ENCODE measurements at places on chromosomes 4 and X. TPM values are rescaled to one million over a fixed set of nuclear protein-coding genes. Genes with fewer than 3 reads are reported as not detected.
A peak's percentile ranks its signal among the peaks of the same experiment; 100 is the strongest.

Gene MAPK10
- total RNA-seq, result 13.4 TPM

Gene GLOD5
- total RNA-seq, result not detected

Gene CTAG1B
- not detected for total RNA-seq

Gene ANK2
- 190 TPM for total RNA-seq

Gene FGB
- total RNA-seq, result 1.9 TPM

Gene TCEAL2
- 2.4 TPM for total RNA-seq

Gene ERVMER34-1
- total RNA-seq, result 2.9 TPM

Gene FAAH2
- total RNA-seq, result 4.4 TPM

Gene NPY1R
- total RNA-seq, result 13.1 TPM

Gene FAM184B
- total RNA-seq, result not detected

Gene RAI2
- total RNA-seq, result 1.1 TPM

DNA sequence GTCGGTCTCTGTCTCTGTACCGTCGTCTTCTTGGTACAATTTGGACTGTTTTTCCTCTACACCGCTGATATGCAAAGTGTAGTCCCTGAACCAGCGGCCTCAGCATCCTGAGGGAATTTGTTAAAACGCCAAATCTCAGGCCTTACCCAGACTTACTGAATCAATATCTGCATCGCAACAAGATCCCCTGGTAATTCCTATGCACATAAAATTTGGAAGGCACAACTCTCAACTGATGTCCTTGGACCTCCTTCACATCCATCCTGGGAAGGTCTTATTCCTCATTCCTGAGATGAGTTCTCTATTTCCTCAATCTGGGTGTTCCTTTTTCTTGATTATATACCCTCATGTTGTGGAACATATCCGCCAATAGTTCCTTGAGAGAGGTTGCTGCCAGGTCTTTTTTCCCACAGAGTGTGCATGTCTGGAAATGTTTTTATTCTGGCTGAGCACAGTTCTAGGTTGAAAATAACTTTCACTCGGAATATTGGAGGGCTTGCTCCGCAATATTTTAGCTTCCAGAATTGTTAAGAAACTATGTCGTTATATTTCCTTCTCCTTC lies 738 bp upstream of the HPF1 start:
- H3K27ac ChIP-seq, result no peak overlapping the region
- no peak for DNase-seq
- no peaks in the 10 kb centered on the region for H3K36me3 ChIP-seq
- H3K4me1 ChIP-seq, result peaks cover 5% of the 10 kb centered on the region
- H3K4me3 ChIP-seq, result no peak overlapping the region

GRCh38 chr4:75168548-75168947 lies 235.6 kb downstream of the PARM1 start:
- DNase-seq, result no peak
- no peak overlapping the region for H3K27ac ChIP-seq
- no peaks in the 10 kb centered on the region for H3K27me3 ChIP-seq
- no peaks in the 10 kb centered on the region for H3K36me3 ChIP-seq

GRCh38 chr4:53654300-53654758 lies 63.0 kb upstream of the LNX1 start:
- H3K36me3 ChIP-seq, result no peaks in the 10 kb centered on the region
- no peaks in the 10 kb centered on the region for H3K27me3 ChIP-seq
- peaks cover 7% of the 10 kb centered on the region for H3K4me1 ChIP-seq
- no peak overlapping the region for H3K27ac ChIP-seq
- no peak overlapping the region for H3K4me3 ChIP-seq

- H3K27me3 ChIP-seq, result no peaks in the 10 kb centered on the region
- DNase-seq, result no peak
- peak overlapping the region; percentile 82 for H3K27ac ChIP-seq
- H3K4me3 ChIP-seq, result no peak overlapping the region
These were observed 238.1 kb downstream of the PALLD start for GRCh38 chr4:168734703-168735678.

- DNase-seq, result no peak
- H3K27ac ChIP-seq, result no peak overlapping the region
- peaks cover 6% of the 10 kb centered on the region for H3K4me1 ChIP-seq
- H3K4me3 ChIP-seq, result no peak overlapping the region
- H3K36me3 ChIP-seq, result no peaks in the 10 kb centered on the region
These were observed 255.6 kb upstream of the JADE1 start for GRCh38 chr4:128553686-128554515.

- H3K36me3 ChIP-seq, result no peaks in the 10 kb centered on the region
- no peaks in the 10 kb centered on the region for H3K27me3 ChIP-seq
- DNase-seq, result no peak
- no peak overlapping the region for H3K4me3 ChIP-seq
- no peaks in the 10 kb centered on the region for H3K4me1 ChIP-seq
- H3K27ac ChIP-seq, result no peak overlapping the region
These were observed 20.3 kb downstream of the CLRN2 start for GRCh38 chr4:17535242-17535641.

- H3K36me3 ChIP-seq, result no peaks in the 10 kb centered on the region
- H3K27me3 ChIP-seq, result no peaks in the 10 kb centered on the region
- DNase-seq, result peak; percentile 65
- H3K4me1 ChIP-seq, result no peaks in the 10 kb centered on the region
These were observed 354.9 kb downstream of the RPA4 start for GRCh38 chrX:97238632-97239031.

GRCh38 chrX:119690921-119691716 lies 1.8 kb downstream of the SEPTIN6 start:
- no peak overlapping the region for H3K4me3 ChIP-seq
- no peak for DNase-seq
- H3K4me1 ChIP-seq, result peaks cover 18% of the 10 kb centered on the region
- H3K27ac ChIP-seq, result no peak overlapping the region

GRCh38 chr4:47465004-47465403 lies 1.5 kb upstream of the COMMD8 start:
- H3K27ac ChIP-seq, result no peak overlapping the region
- no peaks in the 10 kb centered on the region for H3K4me1 ChIP-seq
- H3K36me3 ChIP-seq, result no peaks in the 10 kb centered on the region
- no peak overlapping the region for H3K4me3 ChIP-seq
- no peak for DNase-seq

DNA sequence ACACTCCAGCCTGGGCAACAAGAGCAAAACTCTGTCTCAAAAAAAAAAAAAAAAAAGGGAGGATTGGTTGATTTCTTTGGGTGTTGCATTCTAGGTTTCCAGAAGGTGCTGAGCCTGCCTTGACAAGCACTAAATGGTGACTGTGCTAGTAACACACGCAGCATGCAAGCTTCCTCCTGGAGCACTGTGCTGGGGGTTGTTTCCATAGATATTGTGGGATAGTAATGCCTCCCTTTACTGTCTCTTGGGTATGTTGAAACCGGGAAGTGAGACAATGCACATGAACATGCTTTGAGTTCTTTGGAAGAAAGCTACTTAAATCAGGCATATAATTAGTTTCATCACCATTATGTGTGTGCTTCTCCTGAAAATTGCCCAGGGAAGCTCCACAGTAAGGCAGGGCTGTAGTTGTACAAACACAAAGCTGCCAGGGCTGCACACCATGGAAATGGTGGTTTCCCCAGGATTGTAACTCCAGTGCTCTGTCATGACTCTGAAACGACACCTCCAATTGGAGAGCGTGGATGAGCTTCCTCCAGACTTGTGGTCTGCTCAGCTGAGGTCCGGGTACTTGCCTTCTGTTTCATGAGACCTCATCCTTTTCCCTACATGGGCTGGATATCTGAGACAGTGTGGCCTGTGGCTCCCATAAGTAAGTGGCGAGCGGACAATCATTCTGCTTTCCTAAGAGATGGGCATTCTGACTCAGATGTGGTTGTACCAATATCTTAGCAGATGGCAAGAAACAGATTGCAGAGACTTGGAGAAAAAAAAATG lies 31.5 kb upstream of the STOX2 start:
- no peaks in the 10 kb centered on the region for H3K36me3 ChIP-seq
- H3K4me3 ChIP-seq, result no peak overlapping the region
- no peak for DNase-seq
- no peaks in the 10 kb centered on the region for H3K27me3 ChIP-seq
- no peaks in the 10 kb centered on the region for H3K4me1 ChIP-seq

DNA sequence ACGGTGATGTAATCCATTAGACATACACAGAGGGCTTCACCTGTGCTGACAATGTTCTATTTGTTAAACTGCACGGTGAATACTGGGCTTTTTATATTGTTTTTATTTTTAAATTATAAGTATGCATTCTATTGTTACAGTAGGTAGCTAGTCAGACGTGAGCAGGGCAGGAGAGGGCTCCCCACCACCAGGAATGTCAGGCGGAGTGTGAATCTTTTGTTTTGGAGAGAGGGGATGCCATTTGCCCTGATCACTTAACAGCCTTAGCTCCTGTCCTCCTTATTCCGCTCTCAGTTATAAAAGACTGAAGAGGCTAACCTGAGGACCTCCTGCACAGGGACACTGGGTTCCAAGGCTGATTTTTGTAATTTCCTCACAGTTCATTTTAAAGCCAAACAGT lies 151.6 kb upstream of the TAPT1 start:
- H3K4me1 ChIP-seq, result no peaks in the 10 kb centered on the region
- no peaks in the 10 kb centered on the region for H3K27me3 ChIP-seq
- no peak overlapping the region for H3K27ac ChIP-seq
- DNase-seq, result no peak

DNA sequence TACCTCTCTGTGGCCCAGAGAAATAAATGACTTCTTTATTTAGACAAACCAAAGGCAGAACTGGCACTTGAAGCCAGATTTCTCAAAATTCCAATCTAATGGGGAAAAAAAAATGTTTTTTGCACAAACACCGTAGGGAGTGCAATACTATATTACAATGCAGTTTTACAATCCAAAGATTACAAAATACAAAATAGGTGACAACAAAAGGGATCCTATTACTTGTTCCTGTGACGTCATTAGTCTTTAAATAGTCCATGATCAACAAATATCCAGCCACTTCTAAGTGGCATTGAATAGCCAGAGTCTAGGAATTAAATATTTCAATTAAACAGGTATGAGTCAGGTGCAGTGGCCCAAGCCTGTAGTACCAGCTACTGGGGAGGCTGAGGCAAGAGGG lies 3.0 kb upstream of the APBB2 start:
- H3K27ac ChIP-seq, result no peak overlapping the region
- no peaks in the 10 kb centered on the region for H3K36me3 ChIP-seq
- H3K27me3 ChIP-seq, result peaks cover 10% of the 10 kb centered on the region
- no peak overlapping the region for H3K4me3 ChIP-seq

DNA sequence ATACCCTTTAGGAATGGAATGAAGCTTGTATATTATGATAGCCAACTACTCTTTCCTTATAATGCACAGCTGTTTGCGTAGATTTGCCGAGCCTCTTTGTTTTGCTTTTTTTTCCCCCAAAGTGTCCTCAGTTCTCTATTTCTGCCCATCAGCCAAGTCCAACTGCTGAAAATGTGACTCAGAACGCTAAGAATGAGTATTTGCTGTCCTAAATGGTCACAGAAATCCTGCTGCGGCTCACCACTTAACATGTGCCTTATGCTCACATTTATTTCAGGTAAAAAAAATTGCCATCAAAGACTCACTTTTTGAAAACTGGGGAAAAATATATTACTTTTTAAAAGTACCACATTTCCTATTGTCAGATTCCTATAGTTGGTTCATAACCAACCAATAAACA lies 36.9 kb downstream of the GABRA4 start:
- H3K36me3 ChIP-seq, result no peaks in the 10 kb centered on the region
- DNase-seq, result no peak
- H3K27me3 ChIP-seq, result no peaks in the 10 kb centered on the region
- no peak overlapping the region for H3K4me3 ChIP-seq
- no peaks in the 10 kb centered on the region for H3K4me1 ChIP-seq

- H3K4me3 ChIP-seq, result no peak overlapping the region
- H3K4me1 ChIP-seq, result peaks cover 5% of the 10 kb centered on the region
- H3K27ac ChIP-seq, result no peak overlapping the region
- H3K36me3 ChIP-seq, result no peaks in the 10 kb centered on the region
- H3K27me3 ChIP-seq, result no peaks in the 10 kb centered on the region
These were observed 63.2 kb upstream of the SLC4A4 start for GRCh38 chr4:71275570-71275969.

GRCh38 chrX:17432158-17432557 lies 57.2 kb downstream of the NHS start:
- H3K4me3 ChIP-seq, result no peak overlapping the region
- no peaks in the 10 kb centered on the region for H3K36me3 ChIP-seq
- H3K27me3 ChIP-seq, result no peaks in the 10 kb centered on the region
- no peak overlapping the region for H3K27ac ChIP-seq

- no peaks in the 10 kb centered on the region for H3K4me1 ChIP-seq
- H3K27ac ChIP-seq, result no peak overlapping the region
- no peaks in the 10 kb centered on the region for H3K36me3 ChIP-seq
- H3K27me3 ChIP-seq, result no peaks in the 10 kb centered on the region
- DNase-seq, result no peak
These were observed 130.1 kb downstream of the KLHL34 start for GRCh38 chrX:21528076-21528475.

DNA sequence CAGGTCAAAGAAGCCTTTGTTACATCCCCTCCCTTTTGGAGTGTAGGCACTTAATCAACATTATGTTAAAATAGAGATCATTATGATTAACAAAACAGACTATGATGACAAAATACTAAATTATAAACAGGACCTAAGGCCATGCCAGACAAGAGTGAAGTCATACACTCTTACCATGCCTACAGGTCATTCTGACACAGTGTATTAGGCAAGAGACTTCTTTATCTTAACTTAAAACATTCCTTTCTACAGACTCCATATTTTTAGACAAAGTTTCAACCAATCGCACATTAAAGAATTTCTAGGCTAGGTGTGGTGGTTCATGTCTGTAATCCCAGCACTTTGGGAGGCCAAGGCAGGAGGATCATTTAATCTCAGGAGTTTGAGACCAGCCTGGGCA lies 128.6 kb upstream of the SLC34A2 start:
- no peak overlapping the region for H3K4me3 ChIP-seq
- no peak for DNase-seq
- no peaks in the 10 kb centered on the region for H3K36me3 ChIP-seq
- H3K27me3 ChIP-seq, result no peaks in the 10 kb centered on the region

GRCh38 chrX:35104626-35105025 lies 162.0 kb downstream of the FAM47B start:
- H3K4me1 ChIP-seq, result no peaks in the 10 kb centered on the region
- H3K27me3 ChIP-seq, result no peaks in the 10 kb centered on the region
- no peak for DNase-seq
- H3K36me3 ChIP-seq, result no peaks in the 10 kb centered on the region

GRCh38 chrX:40663880-40664630 lies 16.7 kb upstream of the CXorf38 start:
- no peaks in the 10 kb centered on the region for H3K27me3 ChIP-seq
- H3K4me3 ChIP-seq, result no peak overlapping the region
- peaks cover 12% of the 10 kb centered on the region for H3K36me3 ChIP-seq
- H3K4me1 ChIP-seq, result no peaks in the 10 kb centered on the region
- peak; percentile 79 for DNase-seq
- H3K27ac ChIP-seq, result no peak overlapping the region

DNA sequence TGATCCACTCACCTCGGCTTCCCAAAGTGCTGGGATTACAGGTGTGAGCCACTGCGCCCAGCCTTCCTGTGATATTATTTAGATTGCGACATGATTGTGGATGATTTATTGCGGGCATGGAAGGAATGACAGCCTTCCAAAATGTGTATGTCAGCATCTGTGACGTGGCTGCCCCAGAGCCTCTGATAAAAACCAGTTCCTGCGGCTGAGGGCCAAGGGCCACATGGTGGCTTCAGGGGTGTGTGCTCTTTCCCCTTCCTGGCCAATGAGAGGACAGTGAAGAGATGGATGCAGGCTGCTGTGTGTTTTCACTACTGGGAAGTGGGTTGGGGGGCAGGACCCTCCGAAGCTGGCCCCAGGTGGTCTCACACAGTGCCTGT lies 57.4 kb upstream of the HGFAC start:
- peaks cover 31% of the 10 kb centered on the region for H3K4me1 ChIP-seq
- no peaks in the 10 kb centered on the region for H3K27me3 ChIP-seq
- H3K4me3 ChIP-seq, result no peak overlapping the region
- no peaks in the 10 kb centered on the region for H3K36me3 ChIP-seq

- no peak for DNase-seq
- H3K4me1 ChIP-seq, result peaks cover 40% of the 10 kb centered on the region
- H3K36me3 ChIP-seq, result no peaks in the 10 kb centered on the region
- no peak overlapping the region for H3K27ac ChIP-seq
- H3K4me3 ChIP-seq, result no peak overlapping the region
These were observed 4.3 kb downstream of the HADH start for GRCh38 chr4:107993969-107994368.
